ENCODE measurements at places on chromosomes 5 and 9. TPM values are rescaled to one million over a fixed set of nuclear protein-coding genes. Genes with fewer than 3 reads are reported as not detected.

Gene MEIKIN
- total RNA-seq = not detected

Gene NOP16
- 15.9 TPM for total RNA-seq

Gene S1PR3
- 1.7 TPM for total RNA-seq

Gene OR1J2
- not detected for total RNA-seq

Gene ABLIM3
- 3.4 TPM for total RNA-seq

Gene ASTN2
- total RNA-seq = 4.9 TPM

Gene PCDHA3
- total RNA-seq = 0.28 TPM

Gene TAF11L11
- total RNA-seq = not detected

Gene RIMOC1
- total RNA-seq = 26.7 TPM

Gene CDO1
- total RNA-seq = 0.55 TPM

Data from left colon (tissue), 2 donors.